IMR-90 (cell line): ENCODE measurements at places on chromosomes 6 and 20.

GRCh38 chr20:40782043-40782368 is 93.0 kb upstream of the MAFB start:
- H3K27me3 ChIP-seq: 0 out of 2 replicates have a peak, but pooled peaks cover 2% of the 10 kb centered on the region
- no peaks in the 10 kb centered on the region for H3K36me3 ChIP-seq
- no peaks in the 10 kb centered on the region for H3K4me1 ChIP-seq
- DNase-seq: no peak

DNA sequence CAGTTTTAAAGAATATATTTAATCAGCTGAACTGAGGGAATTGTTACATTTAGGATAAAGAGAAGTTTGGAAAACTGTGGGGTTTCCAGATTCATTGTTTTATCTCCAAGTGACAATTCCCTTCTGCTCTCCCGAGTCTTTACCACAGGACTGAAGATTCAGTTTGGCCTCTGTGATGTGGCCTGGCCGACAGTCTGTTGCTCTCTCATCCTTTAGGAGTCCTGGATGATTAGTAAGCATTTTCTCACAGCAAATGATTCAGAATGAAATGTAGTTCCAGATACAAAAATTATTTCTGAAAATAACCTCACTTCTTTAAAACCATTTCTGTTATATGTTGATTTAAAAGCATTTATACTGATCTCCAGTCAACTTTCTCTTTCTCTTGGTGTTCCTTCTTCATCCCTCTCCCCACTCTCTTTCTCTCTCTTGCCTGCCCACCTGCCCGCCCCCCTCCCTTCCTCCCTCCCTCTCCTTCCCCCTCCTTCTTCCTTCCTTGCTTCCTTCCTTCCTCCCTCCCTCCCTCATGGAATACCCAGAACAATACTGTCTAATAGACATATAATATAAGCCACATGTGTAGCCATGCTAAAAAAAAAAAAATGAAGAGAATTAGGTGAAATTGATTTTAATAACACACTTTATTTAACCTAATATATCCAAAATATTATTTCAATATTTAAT is 254.9 kb downstream of the PRL start:
- H3K27ac ChIP-seq: peak overlapping the region; percentile 26; the same call in 1 of the 2 replicates
- H3K27me3 ChIP-seq: no peaks in the 10 kb centered on the region
- DNase-seq: peak; percentile 81
- peaks cover 14% of the 10 kb centered on the region for H3K4me1 ChIP-seq
- no peak overlapping the region for H3K4me3 ChIP-seq

GRCh38 chr6:163903541-163903940 is 489.0 kb downstream of the QKI start:
- H3K4me3 ChIP-seq: no peak overlapping the region
- no peaks in the 10 kb centered on the region for H3K4me1 ChIP-seq
- H3K36me3 ChIP-seq: no peaks in the 10 kb centered on the region

- no peak overlapping the region for H3K4me3 ChIP-seq
- peak; percentile 30 for DNase-seq
- no peak overlapping the region for H3K27ac ChIP-seq
- H3K36me3 ChIP-seq: no peaks in the 10 kb centered on the region
- no peaks in the 10 kb centered on the region; the same call in 1 of the 2 replicates for H3K27me3 ChIP-seq
Measured at GRCh38 chr6:32432050-32432450, 7.6 kb upstream of the HLA-DRA start.
